ENCODE measurements at places on chromosomes 7 and 10. TPM values are rescaled to one million over a fixed set of nuclear protein-coding genes. Genes with fewer than 3 reads are reported as not detected.
A peak's percentile ranks its signal among the peaks of the same experiment; 100 is the strongest.

- no peak for DNase-seq
Measured at GRCh38 chr7:26284995-26285632, 6.5 kb upstream of the SNX10 start.

DNA sequence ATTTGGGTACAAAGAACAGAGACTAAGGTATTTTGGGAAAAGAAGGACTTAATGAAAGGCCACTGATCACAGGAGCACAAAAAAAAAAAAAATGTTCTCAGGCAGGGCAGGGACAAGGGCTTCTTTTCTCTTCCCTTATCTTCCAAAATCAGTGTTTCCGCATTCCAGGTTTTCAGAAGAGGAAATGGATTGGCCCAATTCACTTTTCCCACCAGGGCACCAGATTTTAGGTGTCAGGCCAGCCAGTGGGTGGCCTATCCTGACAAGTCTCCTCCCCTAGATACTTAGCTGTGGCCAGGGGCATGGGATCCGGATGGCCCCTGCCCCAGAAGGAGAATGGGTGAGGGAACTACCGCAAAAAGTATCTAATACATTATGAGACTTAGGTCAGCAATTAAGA lies 88.9 kb upstream of the WAC start:
- DNase-seq = no peak

GRCh38 chr7:110371709-110372108 lies 719.2 kb upstream of the LRRN3 start:
- DNase-seq = no peak

DNA sequence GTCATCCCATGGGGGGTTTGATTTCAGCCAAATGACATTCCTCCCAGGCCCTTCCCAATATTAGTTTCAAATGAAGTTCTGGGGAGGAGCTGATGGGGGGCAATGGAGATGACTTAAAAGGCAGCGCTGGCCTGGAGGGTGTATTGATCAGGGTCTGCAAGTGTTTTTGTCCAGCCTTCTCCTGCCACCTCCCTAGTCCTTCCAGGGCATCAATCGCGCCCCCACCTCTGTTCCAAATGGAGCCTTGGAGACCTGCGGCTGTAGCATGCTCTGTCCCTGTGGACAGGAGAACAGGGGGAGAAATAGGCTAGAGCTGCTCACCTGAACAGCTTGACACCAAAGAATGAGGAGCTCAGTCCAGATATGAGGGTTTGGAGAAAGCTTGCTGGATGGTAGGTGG lies 386.8 kb upstream of the PODXL start:
- no peak for DNase-seq

The LIPN gene
- 0.74 TPM for total RNA-seq

DNA sequence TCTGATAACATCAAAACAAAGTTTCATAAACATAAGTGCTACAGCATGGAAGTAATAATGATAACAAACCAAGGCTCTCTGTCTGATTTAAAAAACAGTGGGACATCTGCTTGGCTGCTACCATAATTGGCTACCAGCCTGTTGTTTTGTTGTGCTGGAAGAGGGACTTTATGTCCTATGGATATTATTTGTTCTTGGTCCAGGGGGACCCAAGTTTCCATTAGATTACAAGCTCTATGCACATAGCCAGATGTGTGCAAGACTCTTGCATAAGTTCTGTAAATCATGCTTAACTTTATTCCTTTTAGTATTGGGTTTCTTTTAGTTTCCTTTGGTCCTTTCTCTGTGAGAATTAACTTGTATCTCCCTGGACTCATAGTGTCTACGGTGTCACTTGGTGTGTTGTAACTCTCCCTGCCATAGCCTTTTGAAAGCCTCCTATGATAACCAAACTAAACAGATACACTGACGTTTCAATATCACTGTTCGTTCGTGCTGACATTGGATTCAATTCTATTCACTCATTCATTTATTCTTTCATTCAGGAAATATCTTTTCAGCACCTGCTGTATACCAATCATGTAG lies 41.4 kb upstream of the CD36 start:
- no peak for DNase-seq

The CRHR2 gene
- 0.19 TPM for total RNA-seq

The EPHA1 gene
- total RNA-seq = 0.22 TPM

DNA sequence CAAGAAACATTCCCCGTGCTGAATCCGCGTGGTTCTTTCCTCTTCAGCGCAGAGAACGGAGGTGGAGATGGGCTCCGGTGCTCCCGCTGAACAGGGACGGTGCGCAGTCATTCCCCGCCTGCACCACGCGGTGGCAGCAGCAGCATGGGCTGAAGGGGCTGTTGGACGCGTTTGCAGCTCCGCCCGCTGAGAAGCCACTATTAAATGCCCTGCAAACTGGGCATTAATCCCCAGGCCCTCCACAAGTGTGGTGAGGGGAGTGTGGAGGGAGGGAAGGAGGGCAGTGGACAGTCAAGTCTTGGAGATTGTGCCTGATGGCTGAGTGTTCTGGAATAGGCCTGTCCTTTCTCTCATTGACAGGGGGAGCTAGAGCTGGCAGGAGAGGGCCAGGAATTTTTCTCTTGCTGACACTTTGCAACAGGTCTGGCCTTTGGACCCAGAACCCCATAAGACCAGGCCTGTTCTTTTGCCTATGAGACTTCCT lies 240.2 kb upstream of the INHBA start:
- no peak for DNase-seq

- no peak for DNase-seq
Measured at GRCh38 chr10:821322-821721, 110.2 kb downstream of the LARP4B start.

DNA sequence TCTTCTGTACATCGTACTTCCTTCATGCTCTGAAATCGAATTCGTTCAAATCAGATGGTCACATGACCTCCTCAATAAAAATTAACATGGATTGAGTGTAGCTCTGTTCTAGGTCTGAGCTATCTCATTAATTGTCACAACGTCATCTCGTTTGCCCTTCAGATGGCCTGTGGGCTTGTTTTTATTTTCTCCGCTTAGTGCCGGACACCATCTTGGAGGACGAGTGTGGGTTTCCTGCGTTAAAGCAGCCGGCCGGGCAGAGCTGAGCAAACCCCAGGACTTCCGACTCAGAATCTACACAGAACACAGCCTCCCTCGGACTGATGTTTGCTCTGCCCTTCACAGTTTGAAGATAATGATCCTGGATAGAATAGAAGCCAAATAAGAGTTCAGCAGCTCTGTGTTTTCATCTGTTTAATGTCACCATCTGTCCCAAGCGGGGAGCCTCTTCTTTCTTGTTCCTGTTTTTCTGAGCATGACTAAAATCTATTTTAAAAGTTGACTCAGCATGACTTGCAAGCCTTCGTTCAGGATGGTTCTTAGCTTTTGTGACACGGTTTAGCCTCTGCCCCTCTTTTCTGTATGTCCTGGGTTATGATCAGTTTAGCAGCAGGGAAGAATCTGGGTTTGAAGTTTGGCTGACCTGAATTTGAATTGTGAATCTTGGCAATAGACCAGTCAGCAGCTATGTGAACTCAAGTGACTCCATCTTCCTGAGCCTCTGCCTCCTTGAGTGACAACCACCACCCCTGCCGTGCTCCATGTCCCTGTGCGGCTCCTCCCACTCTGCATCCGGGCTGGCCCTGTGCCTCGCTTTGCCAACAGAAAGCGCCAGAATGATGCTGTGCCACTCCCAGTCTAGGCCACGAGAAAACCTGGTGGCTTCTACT lies 30.6 kb upstream of the GALNTL5 start:
- DNase-seq = peak; percentile 88

DNA sequence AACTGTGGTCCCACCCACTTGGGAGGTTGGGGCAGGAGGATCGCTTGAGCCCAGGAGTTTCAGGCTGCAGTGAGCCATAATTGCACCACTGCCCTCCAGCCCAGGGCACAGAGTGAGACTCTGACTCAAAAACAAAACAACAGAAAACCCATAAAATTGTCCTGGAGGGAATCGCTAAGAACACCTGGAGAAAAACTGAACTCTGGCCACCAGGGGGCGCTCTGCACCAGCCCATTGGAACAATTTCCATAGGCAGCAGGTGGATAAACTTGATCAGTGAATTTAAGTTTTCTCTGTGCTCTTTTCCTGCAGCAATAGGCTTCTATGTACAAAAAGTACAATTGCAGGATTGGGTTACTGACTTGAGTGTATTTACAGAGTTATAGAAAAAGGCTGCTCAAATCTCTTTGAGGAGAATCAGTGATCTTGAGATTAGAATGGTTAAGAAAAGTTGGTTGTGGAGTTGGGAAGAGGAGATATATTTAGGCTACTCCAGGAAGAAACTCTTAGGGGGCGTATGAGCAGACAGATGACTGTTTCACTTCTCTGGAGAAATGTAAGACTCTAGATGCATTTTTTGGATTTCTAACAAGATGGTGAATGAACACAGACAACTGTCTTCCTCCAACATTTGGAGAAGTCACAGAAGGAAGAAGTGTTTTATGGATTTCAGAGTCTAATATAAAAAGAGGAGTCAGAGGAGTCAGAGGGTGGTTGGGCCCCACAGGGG lies 274.9 kb upstream of the GALNT17 start:
- no peak for DNase-seq

The FRMD4A gene
- 188 TPM for total RNA-seq

Measured in mesenteric fat pad (tissue), 1 donor.